WTC11 (cell line): ENCODE measurements at places on chromosomes 1 and 21. TPM values are rescaled to one million over a fixed set of nuclear protein-coding genes. Genes with fewer than 3 reads are reported as not detected.

- no peaks in the 10 kb centered on the region for H3K27me3 ChIP-seq
- no peak overlapping the region for H3K4me3 ChIP-seq
- DNase-seq, result no peak
- peaks cover 6% of the 10 kb centered on the region for H3K4me1 ChIP-seq
- no peaks in the 10 kb centered on the region for H3K36me3 ChIP-seq
Measured at GRCh38 chr1:88058205-88058604, 625.9 kb upstream of the PKN2 start.

GRCh38 chr1:107877092-107877491 is 87.9 kb downstream of the VAV3 start:
- no peak overlapping the region for H3K4me3 ChIP-seq
- no peak overlapping the region for H3K27ac ChIP-seq
- H3K4me1 ChIP-seq, result peaks cover 28% of the 10 kb centered on the region
- no peaks in the 10 kb centered on the region for H3K36me3 ChIP-seq

DNA sequence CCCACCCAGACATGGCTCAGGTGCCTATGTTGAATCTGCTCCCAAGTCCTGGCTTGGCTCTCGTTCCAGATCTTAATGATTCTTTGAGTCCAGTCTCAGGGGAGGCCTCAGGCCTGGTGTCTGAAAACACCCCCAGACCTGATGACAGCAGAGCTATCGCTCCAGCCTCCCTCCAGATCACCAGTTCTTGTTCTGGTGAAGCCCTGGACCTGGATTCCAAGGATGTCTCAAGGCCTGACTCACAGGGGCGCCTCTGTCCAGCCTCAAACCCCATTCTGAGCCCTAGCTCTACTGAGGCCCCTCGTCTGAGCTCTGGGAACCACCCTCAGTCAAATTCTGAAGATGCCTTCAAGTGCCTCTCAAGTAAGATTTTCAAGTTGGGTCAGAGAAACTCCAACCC is 11.4 kb downstream of the MROH7 start:
- H3K36me3 ChIP-seq, result peaks cover 3% of the 10 kb centered on the region; the same call in 1 of the 2 replicates
- H3K4me3 ChIP-seq, result no peak overlapping the region
- peaks cover 3% of the 10 kb centered on the region for H3K4me1 ChIP-seq
- DNase-seq, result no peak
- no peak overlapping the region for H3K27ac ChIP-seq

DNA sequence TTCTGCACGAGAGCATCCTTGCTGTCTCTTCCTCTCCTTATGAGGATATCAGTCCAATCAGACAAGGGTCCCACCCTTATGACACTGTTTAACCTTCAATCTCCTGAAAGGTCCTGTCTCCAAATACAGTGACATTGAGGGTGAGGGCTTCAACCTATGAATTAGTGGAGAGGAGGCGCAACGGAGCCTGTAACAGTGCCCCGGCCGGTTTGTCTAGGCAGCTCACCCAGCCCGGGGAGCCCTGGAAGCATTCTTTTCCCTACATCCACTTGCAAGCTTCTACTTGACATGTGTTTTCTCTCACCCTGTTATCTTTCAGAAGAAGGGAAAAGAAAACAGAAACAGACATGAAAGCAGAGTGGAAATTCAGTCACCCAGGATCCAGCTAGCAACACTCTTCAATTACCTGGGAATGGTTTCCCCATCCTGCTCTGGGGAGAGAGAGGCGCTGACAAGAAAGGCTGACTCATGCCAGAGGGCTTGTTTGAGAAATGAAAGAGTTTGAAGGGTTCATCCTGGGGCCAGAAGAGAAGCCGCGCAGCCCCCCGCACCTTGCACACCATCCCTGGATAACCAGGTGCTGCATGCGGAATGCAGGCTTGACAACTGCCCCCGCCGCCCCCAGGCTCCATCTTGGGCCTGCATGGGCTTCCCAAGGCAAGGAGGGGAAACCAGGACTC is 394.9 kb downstream of the NPHP4 start:
- no peaks in the 10 kb centered on the region for H3K4me1 ChIP-seq
- DNase-seq, result no peak
- peaks cover 76% of the 10 kb centered on the region for H3K36me3 ChIP-seq
- H3K4me3 ChIP-seq, result no peak overlapping the region
- H3K27me3 ChIP-seq, result peaks cover 26% of the 10 kb centered on the region
- no peak overlapping the region for H3K27ac ChIP-seq

DNA sequence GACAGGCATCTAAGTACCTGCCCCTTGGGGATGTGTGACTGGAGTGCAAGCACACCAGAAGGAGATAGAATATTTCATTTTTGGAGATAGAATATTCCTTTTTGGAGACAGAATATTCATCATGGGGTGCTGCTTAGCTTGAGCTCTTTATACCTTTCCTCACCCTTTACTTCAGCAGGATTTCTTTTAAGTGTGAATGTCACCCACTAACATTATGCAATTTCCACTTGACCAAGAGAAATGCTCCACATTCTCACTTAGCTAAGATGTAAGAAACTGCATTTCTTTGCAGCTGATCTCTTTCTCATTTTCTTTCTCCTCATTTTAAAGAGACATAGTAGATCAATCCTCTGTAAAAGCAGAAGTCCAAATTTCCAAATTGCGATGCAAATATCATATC is 436.7 kb downstream of the NCAM2 start:
- no peak overlapping the region for H3K4me3 ChIP-seq
- H3K27ac ChIP-seq, result no peak overlapping the region
- no peak for DNase-seq
- H3K36me3 ChIP-seq, result no peaks in the 10 kb centered on the region
- H3K4me1 ChIP-seq, result no peaks in the 10 kb centered on the region

- H3K27ac ChIP-seq, result no peak overlapping the region
- DNase-seq, result no peak
- no peak overlapping the region for H3K4me3 ChIP-seq
- no peaks in the 10 kb centered on the region for H3K4me1 ChIP-seq
- no peaks in the 10 kb centered on the region for H3K27me3 ChIP-seq
- peaks cover 2% of the 10 kb centered on the region; the same call in 1 of the 2 replicates for H3K36me3 ChIP-seq
Measured at GRCh38 chr21:27480841-27481261, 514.0 kb upstream of the ADAMTS5 start.

DNA sequence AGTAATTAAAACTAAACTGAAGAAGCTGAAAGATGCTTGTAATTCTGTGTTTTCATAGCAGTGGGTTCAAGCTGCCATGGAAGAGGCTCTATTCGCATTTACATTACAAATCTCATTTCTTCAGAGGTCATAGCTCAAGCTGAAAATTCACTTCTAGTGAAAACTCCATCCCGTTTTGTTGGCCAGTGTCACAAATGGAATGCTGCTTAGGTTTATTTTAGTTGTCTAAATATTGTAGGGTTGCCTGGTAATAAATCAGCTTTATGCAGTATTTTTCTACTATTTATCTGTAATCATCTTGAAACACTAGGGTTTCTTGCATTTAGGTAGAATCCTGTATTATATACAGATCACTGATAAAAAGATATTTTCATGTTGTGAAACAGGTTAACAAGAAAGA is 240.6 kb downstream of the PTBP2 start:
- no peaks in the 10 kb centered on the region for H3K27me3 ChIP-seq
- H3K4me1 ChIP-seq, result peaks cover 7% of the 10 kb centered on the region
- no peak overlapping the region for H3K4me3 ChIP-seq
- DNase-seq, result no peak
- H3K27ac ChIP-seq, result no peak overlapping the region

GRCh38 chr1:204431310-204432184 is 19.9 kb upstream of the PPP1R15B start:
- no peaks in the 10 kb centered on the region for H3K4me1 ChIP-seq
- H3K36me3 ChIP-seq, result peaks cover 19% of the 10 kb centered on the region
- H3K27ac ChIP-seq, result peak overlapping the region; percentile 69; the same call in 1 of the 2 replicates
- no peaks in the 10 kb centered on the region for H3K27me3 ChIP-seq

GRCh38 chr1:93827633-93828366 is 51.2 kb downstream of the DNTTIP2 start:
- H3K4me3 ChIP-seq, result no peak overlapping the region
- H3K27ac ChIP-seq, result peak overlapping the region; percentile 28; the same call in 1 of the 2 replicates
- H3K36me3 ChIP-seq, result peaks cover 38% of the 10 kb centered on the region
- DNase-seq, result no peak
- peaks cover 57% of the 10 kb centered on the region for H3K4me1 ChIP-seq

- H3K36me3 ChIP-seq, result peaks cover 10% of the 10 kb centered on the region; the same call in 1 of the 2 replicates
- peaks cover 57% of the 10 kb centered on the region for H3K4me1 ChIP-seq
- H3K4me3 ChIP-seq, result peak within 1 kb of the TSS; percentile 85
- peak within 1 kb of the TSS; percentile 19; the same call in 1 of the 2 replicates for H3K27ac ChIP-seq
- DNase-seq, result peak; percentile 85
- no peaks in the 10 kb centered on the region for H3K27me3 ChIP-seq
Measured at GRCh38 chr1:205504311-205505075, at the start of gene CDK18. CDK18 (plus strand) TSS chr1:205504669; CDS start chr1:205523168, 18,499 bp downstream.

GRCh38 chr1:38138498-38139233 is 92.1 kb upstream of the POU3F1 start:
- peaks cover 71% of the 10 kb centered on the region for H3K4me1 ChIP-seq
- H3K36me3 ChIP-seq, result peaks cover 1% of the 10 kb centered on the region; the same call in 1 of the 2 replicates
- DNase-seq, result no peak
- H3K27ac ChIP-seq, result no peak overlapping the region

GRCh38 chr1:53467391-53467790 is 8.2 kb downstream of the DMRTB1 start:
- peaks cover 21% of the 10 kb centered on the region for H3K4me1 ChIP-seq
- no peak overlapping the region for H3K4me3 ChIP-seq
- H3K27ac ChIP-seq, result no peak overlapping the region
- peaks cover 30% of the 10 kb centered on the region for H3K27me3 ChIP-seq
- DNase-seq, result no peak

DNA sequence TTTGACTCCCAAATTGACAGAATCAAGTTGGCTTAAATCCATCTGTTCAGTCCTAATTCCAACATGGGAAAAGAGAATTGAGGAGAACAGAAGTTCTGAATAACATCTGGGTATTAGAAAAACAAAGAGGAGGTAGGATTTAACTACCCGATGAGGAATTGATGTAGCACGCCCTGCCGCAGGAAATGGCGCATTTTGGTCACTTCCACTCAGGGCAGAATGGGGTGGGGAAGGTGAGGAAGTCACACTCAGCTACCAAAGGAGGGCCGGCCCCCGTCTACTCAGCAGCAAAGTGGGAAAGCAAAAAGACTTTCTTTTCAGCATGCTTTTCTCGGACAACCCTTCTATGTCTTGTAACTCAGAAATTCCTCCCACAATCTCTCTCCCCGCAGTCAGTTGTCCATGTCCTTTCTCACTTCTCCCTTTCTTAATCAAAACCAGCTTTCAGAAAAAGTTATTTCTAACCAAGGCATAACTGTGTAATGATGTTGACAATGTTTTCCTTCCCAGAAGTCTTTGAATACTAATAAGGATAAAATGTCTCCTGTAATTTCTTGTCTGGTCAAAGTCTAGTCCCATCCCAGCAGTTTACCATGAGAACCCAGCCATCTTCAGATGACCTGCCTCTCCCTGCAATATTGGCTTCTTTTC is 60.5 kb upstream of the SIPA1L2 start:
- H3K4me3 ChIP-seq, result no peak overlapping the region
- peaks cover 4% of the 10 kb centered on the region; the same call in 1 of the 2 replicates for H3K27me3 ChIP-seq
- no peak overlapping the region for H3K27ac ChIP-seq
- no peak for DNase-seq
- H3K36me3 ChIP-seq, result no peaks in the 10 kb centered on the region

- no peak for DNase-seq
- H3K4me1 ChIP-seq, result no peaks in the 10 kb centered on the region
- no peaks in the 10 kb centered on the region for H3K36me3 ChIP-seq
- H3K27me3 ChIP-seq, result no peaks in the 10 kb centered on the region
- H3K27ac ChIP-seq, result no peak overlapping the region
Measured at GRCh38 chr1:38715415-38715814, 144.2 kb downstream of the RRAGC start.

GRCh38 chr1:40662151-40662550 is 3.3 kb downstream of the RIMS3 start:
- no peak for DNase-seq
- peak overlapping the region; percentile 66 for H3K27ac ChIP-seq
- H3K4me1 ChIP-seq, result peaks cover 33% of the 10 kb centered on the region
- no peaks in the 10 kb centered on the region for H3K36me3 ChIP-seq
- H3K4me3 ChIP-seq, result no peak overlapping the region

- no peak for DNase-seq
- H3K4me3 ChIP-seq, result no peak overlapping the region
- H3K27me3 ChIP-seq, result peaks cover 9% of the 10 kb centered on the region
- H3K36me3 ChIP-seq, result no peaks in the 10 kb centered on the region
Measured at GRCh38 chr1:165531021-165531420, 12.8 kb upstream of the LRRC52 start.

DNA sequence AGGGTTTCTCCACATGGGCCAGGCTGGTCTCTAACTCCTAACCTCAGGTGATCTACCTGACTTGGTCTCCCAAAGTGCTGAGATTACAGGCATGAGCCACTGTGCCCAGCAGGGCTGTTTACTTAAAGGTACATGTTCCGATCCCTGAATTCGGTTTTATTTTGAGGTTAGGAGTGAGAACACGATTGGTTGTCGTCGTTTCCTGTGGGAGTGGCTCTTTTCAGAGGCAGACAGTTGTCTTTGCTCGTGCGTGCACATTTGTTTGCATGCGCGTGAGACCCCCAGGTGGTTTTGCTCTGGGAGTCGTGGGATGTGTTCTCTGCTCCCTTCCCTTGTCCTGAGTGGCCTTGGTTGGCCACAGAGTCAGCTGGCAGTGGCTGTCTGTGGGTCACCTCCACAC is 60.2 kb downstream of the SKI start:
- peak overlapping the region; percentile 89 for H3K27ac ChIP-seq
- no peak for DNase-seq
- H3K36me3 ChIP-seq, result no peaks in the 10 kb centered on the region
- H3K4me3 ChIP-seq, result no peak overlapping the region
- H3K4me1 ChIP-seq, result peaks cover 44% of the 10 kb centered on the region

- peaks cover 3% of the 10 kb centered on the region for H3K4me1 ChIP-seq
- H3K36me3 ChIP-seq, result peaks cover 3% of the 10 kb centered on the region; the same call in 1 of the 2 replicates
- peaks cover 41% of the 10 kb centered on the region for H3K27me3 ChIP-seq
- DNase-seq, result no peak
Measured at GRCh38 chr1:110668549-110668948, 6.2 kb downstream of the KCNA3 start.

- no peaks in the 10 kb centered on the region for H3K36me3 ChIP-seq
- H3K4me3 ChIP-seq, result no peak overlapping the region
- H3K27me3 ChIP-seq, result peaks cover 29% of the 10 kb centered on the region
- peaks cover 18% of the 10 kb centered on the region for H3K4me1 ChIP-seq
- DNase-seq, result peak; percentile 67
- no peak overlapping the region for H3K27ac ChIP-seq
Measured at GRCh38 chr1:21655748-21656147, 13.4 kb downstream of the RAP1GAP start.

Gene TRAF3IP3
- total RNA-seq, result 0.55 to 0.74 TPM (median 0.71 TPM) in 3 replicates

Gene TYW3
- total RNA-seq, result 31.8 to 33.1 TPM (median 32.9 TPM) in 3 replicates

Gene MANEAL
- total RNA-seq, result 4.2 to 6.4 TPM (median 5.9 TPM) in 3 replicates

Gene MTARC2
- 12.5 to 15.5 TPM (median 15.2 TPM) in 3 replicates for total RNA-seq

Gene FBXO2
- total RNA-seq, result 58.2 to 68.2 TPM (median 63.7 TPM) in 3 replicates

Gene SAMD11
- 1.7 to 2.7 TPM (median 2.3 TPM) in 3 replicates for total RNA-seq

Gene LAMC2
- total RNA-seq, result 6.5 to 7.9 TPM (median 6.5 TPM) in 3 replicates

Gene LCE1F
- not detected in 3 replicates for total RNA-seq

Gene ESPN
- total RNA-seq, result 46.1 to 70.3 TPM (median 68.1 TPM) in 3 replicates

Gene FLG
- not detected in 3 replicates for total RNA-seq

Gene GCSAML
- not detected in 3 replicates for total RNA-seq

Gene FNDC5
- total RNA-seq, result 1.2 to 1.6 TPM (median 1.4 TPM) in 3 replicates

Gene CAMTA1
- total RNA-seq, result 86.4 to 116 TPM (median 112 TPM) in 3 replicates

Gene LORICRIN
- not detected in 3 replicates for total RNA-seq

Gene BRDT
- total RNA-seq, result 0.13 to 0.21 TPM (median 0.18 TPM) in 3 replicates

Gene ANXA9
- total RNA-seq, result 1.5 to 1.6 TPM (median 1.6 TPM) in 3 replicates

Gene NES
- total RNA-seq, result 103 to 127 TPM (median 104 TPM) in 3 replicates
